ENCODE measurements at places on chromosomes 12 and 14.

DNA sequence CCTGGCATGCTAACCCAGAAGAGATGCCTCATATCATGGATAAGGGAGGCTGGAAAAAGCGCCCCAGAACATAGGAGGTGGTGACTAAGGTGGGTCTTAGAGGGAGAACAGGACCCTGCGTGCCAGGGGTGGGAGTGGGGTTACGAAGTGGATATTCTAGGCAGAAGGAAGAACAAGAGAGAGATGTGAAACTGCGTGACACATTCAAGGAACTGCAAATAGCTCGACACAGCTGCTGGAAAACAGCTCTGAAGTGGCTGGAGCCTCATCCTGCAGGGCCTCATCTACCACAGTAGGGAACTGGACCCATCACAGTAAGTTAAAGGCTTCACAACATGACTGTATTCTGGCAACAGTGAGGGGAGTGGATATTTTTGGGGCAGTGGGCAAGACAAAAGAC, 61.1 kb downstream of the RNF34 start:
- no peak for DNase-seq

DNA sequence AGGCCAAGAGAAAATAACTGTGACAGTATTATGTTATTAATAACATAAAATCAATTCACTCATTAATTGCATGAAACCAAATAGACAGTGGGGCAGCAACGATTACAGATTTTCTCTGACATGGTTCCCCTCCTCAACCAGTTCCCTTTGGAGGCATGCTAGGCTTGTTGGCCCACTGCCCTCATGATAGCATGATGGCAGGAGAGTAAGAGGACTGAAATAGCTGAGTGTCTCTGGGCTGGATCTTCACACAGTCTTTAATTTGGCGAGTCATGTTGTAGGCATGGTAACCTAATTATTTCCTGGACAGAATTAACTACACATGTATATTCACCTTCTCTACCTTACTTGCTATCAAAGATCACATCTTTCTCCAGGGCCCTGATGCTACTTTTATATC, 266.2 kb upstream of the PELI2 start:
- DNase-seq = no peak

GRCh38 chr12:89494411-89495231, 30.0 kb downstream of the GALNT4 start:
- no peak for DNase-seq

DNA sequence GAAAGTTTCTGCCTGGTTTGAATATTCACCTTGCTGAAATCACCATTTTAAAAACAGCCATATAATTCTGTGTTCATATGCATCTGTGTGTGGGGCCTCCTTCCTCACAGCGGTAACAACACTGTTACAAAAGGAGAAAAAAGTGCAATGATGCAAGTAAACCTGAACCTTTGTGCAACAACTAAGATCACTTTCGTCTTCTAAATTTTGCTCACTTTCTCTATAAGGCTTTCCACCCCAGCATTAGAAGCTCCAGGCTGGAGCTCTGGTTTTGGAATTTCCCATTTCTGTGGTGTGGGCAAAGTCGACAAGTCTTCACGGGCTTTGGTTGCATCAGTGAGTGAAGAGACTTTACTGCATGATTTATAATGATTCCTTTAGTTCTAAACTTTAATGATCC, 18.4 kb downstream of the FGD6 start:
- no peak for DNase-seq

DNA sequence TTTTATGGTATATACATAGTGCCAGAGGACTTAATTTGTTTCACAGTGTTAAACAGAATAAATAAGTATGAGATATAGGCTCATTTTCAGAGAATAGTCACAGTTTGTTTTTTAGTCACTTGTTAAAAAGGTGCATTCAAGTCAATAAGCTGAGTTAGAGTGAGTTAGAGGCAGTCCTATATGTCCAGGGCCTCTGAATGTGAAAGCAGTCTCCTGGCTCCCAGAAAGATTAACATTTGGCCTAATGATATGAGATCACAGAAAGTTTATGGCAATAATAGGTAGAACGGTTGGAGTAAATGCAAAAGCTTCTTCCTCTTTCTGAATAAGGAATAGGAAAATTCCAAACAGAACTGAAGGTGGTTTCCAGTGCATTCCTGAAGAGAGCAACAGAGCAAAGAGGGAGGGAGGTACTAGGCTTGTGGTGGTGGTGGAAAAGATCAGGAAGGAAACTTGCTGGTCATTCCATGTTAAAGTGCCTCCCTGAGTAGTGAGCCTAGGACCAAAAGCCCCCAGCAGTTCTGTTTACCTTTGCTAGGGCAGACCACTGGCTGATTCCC, 54.4 kb downstream of the SLC38A4 start:
- no peak for DNase-seq

DNA sequence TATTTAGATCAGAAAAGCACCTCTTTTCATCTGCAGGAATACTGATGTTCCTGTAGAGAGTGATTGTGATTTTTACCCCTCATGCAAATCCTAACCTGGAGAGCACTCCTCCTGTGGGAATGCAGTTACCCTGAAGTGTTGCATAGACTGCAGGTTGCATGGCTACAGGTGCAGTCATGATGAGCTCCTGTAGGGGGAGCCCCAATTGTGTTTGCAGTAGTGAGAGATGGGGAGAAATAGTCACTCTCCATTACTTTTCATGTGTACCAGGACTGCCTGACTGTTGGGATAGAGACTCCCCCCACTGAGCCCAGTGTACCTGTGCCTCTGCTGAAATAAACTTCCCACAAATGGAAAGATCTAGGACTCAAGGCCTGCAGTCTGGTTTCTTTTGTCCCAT, 1086.5 kb downstream of the SLC6A15 start:
- DNase-seq = peak; percentile 12
